ENCODE measurements at places on chromosomes 13 and 19.

DNA sequence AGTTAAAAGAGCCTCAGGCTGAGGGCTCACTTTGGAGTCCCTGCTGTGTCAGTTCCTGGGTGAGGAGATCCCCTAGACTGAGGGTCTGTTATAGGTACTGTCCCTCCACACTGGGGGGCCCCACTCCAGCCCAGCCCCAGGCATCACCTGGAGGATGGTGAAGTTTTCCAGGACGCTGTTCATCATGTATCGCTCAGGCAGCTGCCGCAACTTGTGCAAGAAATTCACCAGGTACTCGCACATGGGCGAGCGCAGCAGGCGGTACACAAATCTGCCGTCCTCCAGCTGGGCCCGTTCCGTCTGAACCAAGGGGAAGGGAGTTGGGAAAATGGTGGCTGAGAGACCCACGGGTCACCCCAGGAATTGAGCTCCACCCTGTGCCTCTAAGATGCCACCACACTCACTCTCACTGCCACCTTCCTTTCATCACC, 7.1 kb downstream of the CD37 start:
- no peak for DNase-seq

DNA sequence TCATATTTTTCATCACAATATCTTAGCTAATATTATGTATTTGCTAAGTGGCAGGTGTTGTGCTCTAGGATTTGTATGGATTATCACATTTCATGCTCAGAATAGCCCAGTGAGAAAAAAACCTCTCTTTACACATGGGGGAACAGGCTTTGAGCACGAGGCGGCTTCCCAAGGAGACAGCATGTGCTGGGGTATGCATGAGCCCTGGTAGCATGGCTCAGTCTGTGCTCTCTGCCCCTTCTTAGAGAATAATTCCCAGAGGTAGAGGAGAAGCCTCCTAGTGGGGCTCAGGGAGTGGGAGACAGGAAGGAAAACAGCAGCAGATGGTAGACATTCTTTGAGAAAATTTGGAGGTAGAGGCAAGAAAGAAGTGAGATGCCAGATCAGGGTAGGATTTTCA, 31.6 kb downstream of the RNASEH2B start:
- DNase-seq, result no peak

- no peak for DNase-seq
Measured at GRCh38 chr13:28117689-28118377, 17.5 kb upstream of the FLT3 start.

DNA sequence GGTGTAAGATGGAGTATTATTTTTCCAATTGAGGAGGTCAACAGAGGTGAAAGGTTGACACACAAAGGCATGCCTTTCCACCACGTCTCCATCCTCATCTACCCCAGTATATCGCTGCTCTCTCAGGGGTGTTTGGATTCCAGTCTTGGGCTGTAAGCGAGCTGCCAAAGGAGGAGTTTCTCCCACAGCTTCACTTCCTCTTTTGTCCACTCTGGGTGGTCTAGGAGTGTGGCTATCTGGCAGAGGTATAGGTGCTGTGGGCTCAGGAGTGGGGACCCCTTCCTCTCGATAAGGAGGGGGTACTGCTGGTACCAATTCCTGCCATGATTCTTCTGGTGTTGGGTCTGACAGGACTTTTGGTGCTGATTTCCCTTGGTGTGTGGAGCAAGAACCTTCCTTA, 39.4 kb downstream of the ZNF846 start:
- no peak for DNase-seq

DNA sequence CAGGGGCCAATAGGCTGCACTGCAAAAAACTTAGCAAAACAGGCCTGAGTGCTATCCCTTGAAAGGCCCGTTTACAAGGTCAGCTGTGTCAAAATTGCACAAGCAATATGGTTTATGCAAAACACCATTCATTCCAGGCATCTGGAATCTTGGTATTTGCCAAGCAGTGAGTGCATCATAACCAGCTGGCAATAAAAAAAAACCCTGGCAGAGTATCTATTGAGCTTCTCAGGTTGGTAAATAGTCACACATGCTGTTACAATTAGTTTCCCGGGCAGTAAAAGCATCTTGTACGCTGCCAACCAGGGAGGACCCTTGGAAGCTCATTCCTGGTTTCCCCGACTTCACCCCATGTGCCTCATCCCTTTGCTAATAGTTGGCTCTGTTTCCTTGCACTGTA, 21.3 kb downstream of the ZNF77 start:
- no peak for DNase-seq

DNA sequence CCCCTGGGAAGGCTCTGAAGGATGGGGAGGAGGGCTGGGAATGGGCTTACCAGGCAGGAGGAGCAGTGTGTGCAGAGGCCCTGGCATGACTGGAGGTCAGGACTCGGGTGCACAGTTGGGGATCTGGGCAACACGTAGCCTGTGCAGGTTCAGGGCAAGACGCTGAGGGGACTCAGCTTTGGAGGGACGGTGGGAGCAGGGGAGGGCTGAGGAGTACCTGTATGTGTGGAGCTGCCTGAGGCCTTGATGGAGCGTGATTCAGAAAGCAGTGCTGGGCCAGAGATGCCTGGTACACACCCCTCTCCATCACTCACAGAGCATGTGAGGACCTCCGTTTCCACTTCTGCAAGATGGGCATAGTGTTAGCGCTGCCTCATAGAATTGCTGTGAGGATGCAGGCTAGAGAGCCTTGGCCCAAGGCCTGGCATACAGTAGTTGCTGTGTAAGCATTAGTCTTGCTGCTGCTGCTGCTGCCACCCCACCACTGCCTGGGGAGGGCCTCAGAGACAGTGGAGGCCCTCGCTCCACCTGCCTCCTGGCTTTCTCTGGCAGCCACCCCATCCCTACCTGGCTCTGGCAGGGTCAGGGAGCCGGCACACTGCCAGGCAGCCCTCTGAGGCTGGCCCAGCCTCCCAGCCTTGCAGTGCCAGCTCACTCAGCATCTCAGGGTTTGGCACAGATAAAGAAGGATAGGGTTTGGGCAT, 2.4 kb downstream of the PAK4 start:
- DNase-seq, result no peak

- DNase-seq, result no peak
Measured at GRCh38 chr19:16877581-16877980, 11.2 kb upstream of the F2RL3 start.

- no peak for DNase-seq
Measured at GRCh38 chr19:15488489-15489226, 9.4 kb upstream of the PGLYRP2 start.

DNA sequence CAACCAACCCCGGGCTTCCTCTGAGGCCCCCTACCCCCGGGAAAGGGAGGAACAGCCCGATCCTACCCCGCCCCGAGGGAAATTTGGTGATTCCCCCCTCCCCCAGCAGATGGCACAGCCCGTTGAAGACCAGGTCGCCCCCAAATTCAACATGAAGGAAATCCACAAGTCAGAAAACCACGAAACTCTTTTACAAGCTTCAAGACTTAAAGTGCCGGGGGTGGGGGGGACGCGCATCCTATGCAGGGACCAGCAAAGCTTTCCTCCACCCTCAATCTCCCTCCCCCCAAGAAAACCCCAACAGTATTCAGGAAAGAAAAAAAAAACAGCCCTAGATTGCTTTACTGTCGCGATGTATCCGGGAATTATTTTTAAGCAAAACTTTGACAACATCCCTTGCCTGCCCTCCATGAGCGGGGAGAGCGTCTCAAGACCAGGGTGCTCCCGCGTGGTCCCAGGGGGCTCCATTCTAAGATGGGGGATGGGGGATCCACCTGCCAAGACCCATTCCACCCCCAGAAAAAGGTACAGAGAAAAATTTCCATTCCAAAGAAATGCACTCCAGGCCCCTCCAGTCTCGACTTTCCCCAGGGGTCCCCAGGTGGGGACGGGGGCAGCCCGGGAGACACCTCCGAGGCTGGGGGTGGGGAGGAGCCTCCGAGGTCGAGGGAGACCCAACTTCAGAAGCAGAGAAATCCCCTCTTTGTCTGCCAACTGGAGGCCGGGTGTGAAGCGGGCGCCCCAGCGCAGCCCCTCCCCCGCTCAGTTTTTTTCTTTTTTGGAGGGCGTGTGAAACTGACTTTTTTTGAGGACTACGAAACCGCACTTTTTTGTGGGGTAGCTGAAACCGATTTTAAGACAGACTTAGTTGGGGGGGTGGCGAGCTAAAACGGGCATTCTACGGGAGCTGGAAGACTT, 1.5 kb downstream of the TCF3 start:
- DNase-seq, result no peak

- DNase-seq, result no peak
Measured at GRCh38 chr13:93872786-93873347, 606.6 kb downstream of the DCT start.

DNA sequence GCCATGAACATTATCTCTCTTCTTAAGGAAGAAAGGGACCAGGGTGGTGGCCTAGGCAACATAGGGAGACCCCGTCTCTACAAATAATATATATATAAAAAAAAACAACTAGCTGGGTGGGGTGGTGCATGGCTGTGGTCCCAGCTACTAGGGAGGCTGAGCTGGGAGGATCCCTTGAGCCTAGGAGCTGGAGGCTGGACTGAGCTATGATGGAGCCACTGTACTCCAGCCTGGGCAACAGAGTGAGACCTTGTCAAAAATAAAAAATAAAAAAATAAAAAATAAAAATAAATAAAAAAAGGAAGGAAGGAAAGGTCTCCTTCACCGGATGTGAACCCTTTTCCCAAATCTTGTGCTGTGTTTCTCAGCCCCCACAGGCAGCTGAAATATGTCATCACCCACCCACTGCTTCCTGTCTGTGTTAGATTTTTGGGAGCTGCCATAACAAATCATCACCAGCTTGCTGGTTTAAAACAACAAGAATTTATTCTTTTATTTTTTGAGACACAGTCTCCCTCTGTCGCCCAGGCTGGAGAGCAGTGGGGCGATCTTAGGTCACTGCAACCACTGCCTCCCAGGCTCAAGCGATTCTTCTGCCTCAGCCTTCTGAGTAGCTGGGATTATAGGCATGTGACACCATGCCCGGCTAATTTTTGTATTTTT, 9.5 kb upstream of the TSPAN16 start:
- DNase-seq, result peak; percentile 39

DNA sequence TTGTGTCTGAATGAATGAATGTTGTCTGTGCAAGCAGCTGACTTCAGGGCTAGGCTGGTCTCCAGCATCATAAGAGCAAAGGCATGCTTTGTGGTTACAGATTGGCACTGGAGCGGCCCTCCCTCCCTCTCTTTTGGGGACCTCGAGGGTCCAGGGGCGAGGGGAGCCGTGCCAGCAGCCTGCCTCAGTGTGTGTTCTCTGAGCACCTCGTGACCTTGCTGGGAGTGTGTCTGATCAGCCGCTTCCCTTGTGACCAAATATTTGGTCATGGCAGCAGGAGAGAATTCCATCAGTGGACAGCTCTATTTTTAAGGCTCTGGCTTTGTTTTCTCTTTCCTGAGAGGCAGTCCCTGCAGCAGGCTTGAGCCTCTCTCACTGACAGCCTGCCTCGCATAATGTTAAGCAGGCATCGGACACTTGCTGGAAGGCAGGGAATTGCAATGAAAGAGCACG, 329.7 kb downstream of the UQCRFS1 start:
- no peak for DNase-seq

GRCh38 chr19:15583346-15583745, 31.7 kb upstream of the CYP4F8 start:
- no peak for DNase-seq

- no peak for DNase-seq
Measured at GRCh38 chr13:97215325-97215724, 6.8 kb upstream of the MBNL2 start.

GRCh38 chr13:30787738-30788525, 52.6 kb downstream of the ALOX5AP start:
- peak; percentile 32 for DNase-seq

GRCh38 chr13:52739468-52740071, at the start of gene CNMD:
Gene CNMD, minus strand, starts transcription at chr13:52739820. Its CDS starts 119 bp downstream, at chr13:52739701.
- DNase-seq, result no peak

- DNase-seq, result no peak
Measured at GRCh38 chr13:34360702-34361101, 542.8 kb downstream of the RFC3 start.

- DNase-seq, result peak; percentile 42
Measured at GRCh38 chr19:35045667-35046300, 4.3 kb downstream of the HPN start.

- DNase-seq, result no peak
Measured at GRCh38 chr13:50149932-50150331, 134.7 kb downstream of the KCNRG start.

DNA sequence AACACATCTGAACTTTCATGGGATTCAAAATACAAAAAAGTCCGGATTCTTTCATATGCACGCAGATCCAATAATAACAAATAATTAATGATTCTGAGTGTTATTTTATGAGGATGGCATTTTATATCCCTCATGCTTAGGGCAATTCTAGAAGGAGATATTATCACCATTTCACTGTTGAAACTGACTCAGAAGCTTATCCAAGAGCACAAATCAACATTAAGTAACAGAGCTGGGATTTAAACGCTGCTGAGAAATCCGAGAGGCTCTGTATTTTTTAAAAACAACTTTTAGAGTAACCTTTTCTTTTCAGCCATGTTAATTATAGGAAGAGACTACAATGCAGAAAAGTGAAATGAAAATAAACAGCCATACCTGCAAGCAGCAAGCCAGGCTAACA, 30.3 kb downstream of the ATP7B start:
- DNase-seq, result no peak

DNA sequence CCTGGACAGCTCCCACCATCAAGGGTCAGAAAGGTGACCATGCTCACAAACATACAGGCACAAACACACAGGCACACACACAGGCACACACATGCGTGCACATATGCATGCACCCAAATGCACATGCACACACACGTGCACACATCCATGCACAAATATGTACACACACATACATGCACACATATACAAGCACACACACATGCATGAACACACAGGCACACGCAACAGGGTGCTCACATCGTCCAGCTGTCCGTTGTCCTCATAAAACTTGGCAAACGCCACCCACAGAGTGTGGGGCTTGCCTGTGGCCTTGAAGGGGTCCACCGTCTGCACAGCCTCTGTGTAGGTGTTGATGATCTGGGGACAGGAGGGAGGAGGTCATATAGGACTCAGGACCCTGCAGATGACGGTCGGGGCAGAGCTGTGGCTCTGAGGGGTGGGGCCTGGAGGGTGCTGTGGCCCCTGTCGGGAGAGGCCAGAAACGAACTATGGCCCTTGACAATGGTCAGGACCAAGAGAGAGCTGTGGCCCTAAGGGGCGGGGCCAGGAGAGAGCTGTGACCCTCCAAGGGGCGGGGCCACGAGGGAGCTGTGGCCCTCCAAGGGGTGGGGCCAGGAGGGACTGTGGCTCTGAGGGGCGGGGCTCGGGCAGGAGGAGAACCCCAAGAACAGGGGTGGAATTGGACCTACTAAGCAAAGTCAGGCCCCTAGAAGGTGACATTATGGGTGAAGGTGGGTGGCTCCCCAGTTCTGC, 6.2 kb downstream of the XAB2 start:
- no peak for DNase-seq

DNA sequence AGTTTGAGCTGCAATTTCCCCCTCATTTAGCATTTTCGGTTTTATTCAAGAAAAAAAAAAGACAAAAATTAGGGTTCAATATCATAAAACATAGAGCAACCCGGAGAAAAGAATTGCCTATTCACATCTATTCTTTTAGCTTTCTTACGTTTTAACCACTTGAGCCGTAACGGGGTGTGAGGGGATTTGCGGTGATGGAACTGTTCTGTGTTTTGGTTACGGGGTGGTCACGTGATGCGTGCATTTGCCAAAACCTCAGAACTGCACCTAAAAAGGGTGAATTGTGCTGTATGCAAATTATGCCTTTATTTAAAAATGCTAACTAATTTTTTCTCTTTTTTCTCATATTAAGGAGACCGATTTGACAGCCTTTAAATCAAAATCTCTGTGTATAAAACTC, 22.1 kb downstream of the CLEC11A start:
- DNase-seq, result no peak

GRCh38 chr19:41500443-41500842, 57.5 kb downstream of the ERICH4 start:
- DNase-seq, result no peak

GRCh38 chr19:37699057-37699456, 20.5 kb downstream of the ZNF607 start:
- no peak for DNase-seq
